ENCODE measurements at places on chromosomes 3 and 15. TPM values are rescaled to one million over a fixed set of nuclear protein-coding genes. Genes with fewer than 3 reads are reported as not detected.

The CPNE9 gene
- not detected for total RNA-seq

The MYL3 gene
- total RNA-seq = not detected

The CCR1 gene
- total RNA-seq = 0.65 TPM

The SPTBN5 gene
- 0.22 TPM for total RNA-seq

The A4GNT gene
- not detected for total RNA-seq

The CNTN4 gene
- not detected for total RNA-seq

The MAP3K13 gene
- 23.9 TPM for total RNA-seq

All from articular chondrocyte of knee joint (primary cell).